Inflammatory macrophage treated with lipopolysaccharide for 1 hour (primary cell): ENCODE measurements at places on chromosomes 7 and 10.

DNA sequence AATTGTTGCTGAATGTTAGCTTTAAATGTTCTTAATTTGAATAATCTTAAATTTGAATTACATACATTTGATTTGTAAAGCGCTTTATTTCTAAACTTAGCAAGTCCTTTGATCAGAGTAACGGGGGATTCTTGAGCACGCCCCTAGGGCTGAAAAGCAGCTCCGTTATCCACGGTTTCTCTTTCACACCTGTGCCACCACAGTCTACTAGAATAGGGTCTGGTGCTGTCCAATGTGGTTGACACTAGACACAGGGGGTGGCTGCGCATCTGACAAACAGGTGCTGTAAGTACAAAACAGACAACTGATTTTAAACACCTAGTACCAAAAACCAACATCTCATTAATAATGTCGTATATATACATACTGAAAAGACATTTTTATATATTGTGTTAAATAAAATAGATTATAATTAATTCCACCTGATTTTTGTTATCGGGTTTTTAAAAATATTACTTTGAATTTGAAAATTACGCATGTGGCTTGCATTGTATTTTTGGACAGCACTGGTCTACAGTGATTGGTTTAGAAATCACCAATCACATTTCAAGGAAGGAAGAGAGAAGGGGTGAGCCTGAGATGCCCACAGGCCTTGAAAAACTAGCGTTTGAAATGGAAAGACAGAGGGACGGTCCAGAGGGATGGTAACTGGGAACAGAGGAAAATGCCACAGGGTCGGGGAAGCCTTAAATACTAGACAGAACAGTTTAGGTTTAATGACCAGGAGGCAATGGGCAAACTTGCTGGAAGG is 7.3 kb downstream of the SEPHS1 start:
- no peak for DNase-seq

GRCh38 chr10:97531401-97531986 is 32.8 kb downstream of the UBTD1 start:
- no peak for DNase-seq

DNA sequence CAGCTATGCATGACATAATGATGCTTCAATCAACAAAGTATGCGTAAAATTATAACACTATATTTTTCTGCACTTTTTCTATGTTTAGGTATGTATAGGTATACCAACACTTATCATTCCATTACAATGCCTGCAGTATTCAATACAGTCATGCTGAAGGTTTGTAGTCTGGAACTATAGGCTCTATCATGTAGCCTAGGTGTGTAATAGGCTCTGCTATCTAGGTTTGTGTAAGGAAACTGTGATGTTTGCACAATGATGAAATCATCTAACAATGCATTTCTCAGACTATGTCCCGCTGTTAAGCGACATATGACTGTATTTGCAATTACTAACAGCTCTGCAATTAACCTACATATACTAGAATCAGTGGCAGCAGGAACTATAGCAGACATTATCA is 1447.5 kb downstream of the GATA3 start:
- no peak for DNase-seq

DNA sequence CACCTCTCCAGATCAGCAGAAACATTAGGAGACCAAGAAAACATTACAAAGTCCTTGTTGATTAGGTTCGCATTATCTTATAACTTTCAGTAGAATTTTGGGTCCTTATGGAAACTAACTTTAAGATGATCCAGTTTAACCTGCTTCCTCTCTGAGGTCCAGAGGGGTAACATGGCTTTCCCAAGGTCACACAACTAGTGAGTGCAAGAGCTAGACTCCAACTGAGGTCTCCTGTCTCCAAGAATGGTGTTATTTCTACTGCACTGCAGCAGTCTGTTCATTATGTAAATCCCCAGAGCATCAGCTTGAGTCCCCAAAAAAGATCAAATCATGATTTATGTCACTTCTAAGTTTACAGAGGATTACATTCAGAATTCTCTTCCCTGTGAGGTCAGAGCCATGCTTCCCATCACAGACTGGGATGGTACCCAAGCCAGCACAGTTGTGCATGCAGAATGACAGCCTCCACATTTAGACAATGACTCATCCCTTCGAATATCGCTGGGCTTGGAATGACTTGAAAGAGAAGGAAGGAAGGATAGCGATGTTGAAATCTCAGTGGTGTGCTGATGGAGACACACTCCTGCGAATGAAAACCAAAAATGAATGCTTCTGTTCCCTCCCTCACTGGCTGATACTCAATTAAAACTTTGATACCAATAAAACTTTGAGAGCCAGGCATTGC is 163.1 kb upstream of the PLXNA4 start:
- peak; percentile 3 for DNase-seq

DNA sequence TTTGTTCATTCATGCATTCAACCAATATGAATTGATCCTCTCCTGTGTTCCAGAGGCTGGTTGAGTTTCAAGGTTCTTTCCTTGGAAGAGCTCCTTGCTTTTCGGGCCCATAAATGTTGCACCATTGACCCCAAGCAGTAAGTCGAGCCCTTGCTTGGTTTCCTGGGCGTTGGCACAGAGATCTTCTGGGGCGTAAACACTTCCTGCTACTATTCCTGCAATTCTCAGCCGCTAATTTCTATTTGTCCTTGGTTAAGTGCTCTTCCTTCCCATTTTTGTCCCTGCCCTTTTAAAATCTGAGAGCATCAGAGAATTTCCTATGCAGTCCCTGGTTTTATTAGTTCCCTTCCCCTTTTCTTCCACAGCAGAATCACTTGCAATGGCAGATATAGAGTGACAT is 44.1 kb upstream of the ADRB1 start:
- peak; percentile 38 for DNase-seq

- DNase-seq, result peak; percentile 49
Measured at GRCh38 chr10:124354411-124355382, 64.0 kb downstream of the OAT start.

DNA sequence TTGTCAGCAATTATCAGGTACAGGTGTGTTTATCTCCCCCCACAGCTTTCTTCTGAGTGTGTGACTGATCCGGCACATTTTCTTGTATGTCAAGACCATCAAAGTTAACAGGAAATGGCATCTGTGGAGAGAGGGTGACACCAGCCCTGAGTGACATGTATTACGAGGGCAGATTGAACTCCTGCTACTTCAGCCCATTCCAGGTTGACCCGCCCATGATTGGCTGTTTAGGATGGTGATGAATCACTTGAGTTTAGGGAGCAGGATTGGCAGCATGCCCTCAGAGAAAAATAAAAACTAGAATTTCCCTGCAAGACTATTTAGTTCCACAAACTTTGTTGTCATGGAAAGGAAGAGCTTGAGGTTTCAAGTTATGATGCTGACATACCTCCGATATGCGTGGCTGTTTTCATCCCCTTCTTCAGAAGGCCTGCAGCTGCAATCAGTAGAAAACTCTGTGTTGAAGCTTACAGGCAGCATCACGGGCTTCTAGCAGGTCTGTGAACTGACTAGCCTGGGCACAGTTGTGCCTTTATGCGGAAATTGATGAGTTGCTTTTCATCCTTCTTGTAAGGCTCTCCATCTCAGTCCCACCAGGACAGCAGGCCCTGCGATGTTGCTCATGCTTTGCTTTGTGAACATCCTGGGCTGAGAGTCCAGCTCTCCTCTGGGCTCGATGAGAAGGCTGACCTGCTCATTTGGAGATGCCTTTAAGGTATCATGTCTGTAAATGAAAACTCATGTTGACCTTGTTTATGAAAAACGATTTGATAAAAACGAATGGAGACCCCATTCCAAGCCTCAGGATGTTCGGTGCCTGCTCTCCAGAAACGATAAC is 8.0 kb upstream of the CELF2 start:
- no peak for DNase-seq
